ENCODE measurements at places on chromosomes 5 and 9.

DNA sequence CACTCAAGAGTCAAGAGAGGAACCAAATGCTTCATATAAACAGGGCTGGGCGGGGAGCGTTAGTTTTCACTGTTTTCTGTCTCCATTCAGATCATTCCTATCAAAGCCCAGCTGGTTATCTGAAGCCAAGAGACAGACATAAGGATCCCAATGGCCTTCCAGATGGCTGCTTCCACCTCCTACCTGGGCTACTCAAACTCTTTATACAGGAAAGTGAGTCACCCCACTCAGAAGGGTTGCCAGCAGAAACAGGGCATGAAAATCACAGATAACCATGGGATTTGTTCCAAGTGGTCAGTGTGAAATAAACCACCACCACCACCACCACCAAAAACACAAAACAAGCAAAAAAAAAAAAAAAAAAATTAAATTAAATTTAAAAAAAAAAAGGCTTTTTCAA, 5.5 kb downstream of the PRSS3 start:
- no peak for DNase-seq

GRCh38 chr9:88936132-88936531, 55.1 kb upstream of the S1PR3 start:
- DNase-seq = no peak

DNA sequence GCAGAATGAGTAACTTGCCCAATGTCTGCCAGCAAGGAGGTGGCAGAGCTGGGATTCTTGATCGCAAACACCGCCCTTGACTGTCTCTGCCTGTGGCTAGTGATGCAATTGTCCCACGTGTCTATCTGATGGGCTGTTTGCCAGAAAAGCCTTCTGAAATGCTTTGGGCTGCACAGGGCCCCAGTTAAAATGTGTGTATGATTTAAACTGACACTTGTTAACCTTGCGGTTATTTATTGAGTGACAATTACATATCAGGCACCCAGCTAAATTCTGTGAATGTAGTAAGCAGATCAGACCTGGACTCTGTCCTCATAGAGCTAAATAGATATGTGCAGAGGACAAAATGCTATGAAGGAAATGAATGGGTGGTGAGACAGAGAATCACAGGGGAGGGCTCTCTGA, 11.6 kb upstream of the IL12B start:
- peak; percentile 58 for DNase-seq

- no peak for DNase-seq
Observed at GRCh38 chr9:135253305-135254004, 166.0 kb downstream of the OLFM1 start.

GRCh38 chr5:171520300-171521174, 101.1 kb downstream of the FGF18 start:
- DNase-seq = no peak
